T-helper 1 cell (primary cell): ENCODE measurements at places on chromosomes 4 and X.

GRCh38 chrX:41512394-41512793, 65.3 kb downstream of the NYX start:
- DNase-seq, result peak; percentile 70

DNA sequence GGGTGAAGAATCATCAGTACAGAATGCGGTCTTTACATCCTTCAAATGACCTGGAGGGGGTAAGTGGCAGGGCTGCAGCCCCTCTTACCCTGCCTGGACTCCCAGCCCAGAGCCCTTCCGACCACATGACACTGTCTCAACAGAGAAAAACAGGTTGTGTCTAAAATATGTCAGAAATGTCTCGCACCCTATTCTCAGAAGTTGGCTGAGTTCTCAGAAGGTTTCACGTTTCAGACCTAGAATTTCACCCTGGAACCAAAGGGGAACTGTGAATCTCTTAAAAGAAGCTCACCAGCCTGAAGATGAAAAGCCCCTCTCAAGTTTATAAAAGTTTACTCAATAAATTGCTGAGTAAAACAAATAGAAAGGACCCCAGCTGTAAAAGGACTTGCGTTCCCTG, 7.0 kb upstream of the CRMP1 start:
- no peak for DNase-seq

DNA sequence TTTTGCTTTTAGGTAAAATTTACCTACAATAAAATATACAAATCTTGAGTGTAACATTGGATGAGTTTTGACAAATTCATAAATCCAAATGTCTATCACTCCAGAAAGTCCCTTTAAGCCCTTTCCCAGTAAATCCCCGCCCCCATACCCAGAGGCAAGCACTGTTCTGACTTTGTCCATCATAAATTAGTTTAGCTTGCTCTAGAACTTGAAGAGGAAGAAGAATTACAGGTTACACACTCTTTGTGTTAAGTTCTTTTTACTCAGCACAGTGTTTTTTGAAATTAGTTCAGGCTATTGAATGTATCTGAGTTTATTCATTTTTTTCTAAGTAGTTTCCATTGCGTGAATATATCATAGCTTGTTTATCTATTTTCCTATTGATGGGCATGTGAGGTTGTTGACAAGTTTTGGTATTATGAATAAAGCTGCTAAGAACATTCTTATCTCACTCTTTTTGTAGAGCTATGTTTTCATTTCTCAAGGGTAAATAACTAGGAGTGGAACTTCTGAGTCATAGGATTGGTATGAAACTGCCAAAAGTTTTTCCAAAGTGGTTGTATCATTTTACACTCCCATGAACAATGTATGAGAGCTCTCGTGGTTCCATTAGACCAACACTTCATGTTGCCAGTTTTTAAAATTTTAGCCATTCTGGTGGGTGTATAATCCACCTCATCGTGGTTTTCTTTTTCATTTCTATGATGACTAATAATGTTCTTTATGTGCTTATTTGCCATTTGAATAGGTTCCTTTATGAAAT, 22.4 kb upstream of the HPSE start:
- DNase-seq, result no peak

- no peak for DNase-seq
Measured at GRCh38 chr4:114488301-114488982, 110.2 kb upstream of the UGT8 start.

DNA sequence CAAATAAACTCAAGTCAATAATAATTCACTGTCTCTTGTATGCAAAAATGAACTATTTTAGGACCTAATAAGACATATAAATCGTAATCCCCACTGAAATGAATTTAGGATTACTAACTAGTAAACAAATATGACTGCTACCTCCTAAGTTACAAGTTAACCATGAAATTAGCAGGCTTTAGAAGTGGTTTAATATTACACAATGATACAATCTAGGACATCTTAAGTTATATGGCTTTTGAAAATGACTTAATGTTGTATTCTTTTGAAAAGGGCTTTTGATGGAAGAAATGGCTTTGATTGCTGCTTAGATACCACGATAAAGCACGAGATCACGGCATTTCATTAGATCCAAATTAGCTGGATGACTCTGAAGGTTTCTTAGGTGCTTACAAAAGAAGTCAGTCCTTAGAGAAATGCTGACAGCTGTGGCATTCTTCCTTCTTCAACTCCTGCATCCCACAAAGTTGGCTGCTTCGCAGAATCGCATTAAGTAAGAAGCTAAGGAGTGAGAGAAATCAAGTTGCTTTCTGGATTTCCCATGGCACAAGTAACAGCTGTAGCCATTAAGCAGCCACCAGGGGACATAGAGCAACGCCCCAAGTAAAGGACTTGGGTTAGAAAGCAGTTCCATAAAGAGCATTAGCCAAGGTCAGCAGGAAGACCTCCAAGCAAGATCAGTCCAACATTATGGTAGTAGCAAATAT, 6.9 kb downstream of the SLC10A7 start:
- no peak for DNase-seq

DNA sequence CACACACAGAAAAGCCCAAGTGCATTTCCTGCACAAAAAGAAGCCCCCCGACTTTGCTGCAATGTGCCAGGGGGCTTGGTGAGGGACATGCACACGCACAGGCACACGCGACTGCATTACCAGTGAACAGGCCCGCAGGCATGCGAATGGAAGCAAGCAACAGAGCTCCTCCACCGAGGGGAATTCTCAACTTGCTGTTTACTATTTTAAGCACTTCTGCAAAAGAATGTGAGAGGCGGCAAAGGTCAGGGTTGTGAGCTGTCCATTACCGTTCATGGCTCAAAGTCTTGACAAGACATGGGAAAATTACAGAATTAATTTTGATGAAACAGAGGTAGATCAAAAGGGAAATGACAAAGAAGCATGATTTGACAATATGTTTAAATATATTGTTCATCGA, 342.5 kb upstream of the NOCT start:
- DNase-seq, result no peak

- DNase-seq, result no peak
Measured at GRCh38 chr4:72340803-72341431, 228.1 kb downstream of the ADAMTS3 start.

DNA sequence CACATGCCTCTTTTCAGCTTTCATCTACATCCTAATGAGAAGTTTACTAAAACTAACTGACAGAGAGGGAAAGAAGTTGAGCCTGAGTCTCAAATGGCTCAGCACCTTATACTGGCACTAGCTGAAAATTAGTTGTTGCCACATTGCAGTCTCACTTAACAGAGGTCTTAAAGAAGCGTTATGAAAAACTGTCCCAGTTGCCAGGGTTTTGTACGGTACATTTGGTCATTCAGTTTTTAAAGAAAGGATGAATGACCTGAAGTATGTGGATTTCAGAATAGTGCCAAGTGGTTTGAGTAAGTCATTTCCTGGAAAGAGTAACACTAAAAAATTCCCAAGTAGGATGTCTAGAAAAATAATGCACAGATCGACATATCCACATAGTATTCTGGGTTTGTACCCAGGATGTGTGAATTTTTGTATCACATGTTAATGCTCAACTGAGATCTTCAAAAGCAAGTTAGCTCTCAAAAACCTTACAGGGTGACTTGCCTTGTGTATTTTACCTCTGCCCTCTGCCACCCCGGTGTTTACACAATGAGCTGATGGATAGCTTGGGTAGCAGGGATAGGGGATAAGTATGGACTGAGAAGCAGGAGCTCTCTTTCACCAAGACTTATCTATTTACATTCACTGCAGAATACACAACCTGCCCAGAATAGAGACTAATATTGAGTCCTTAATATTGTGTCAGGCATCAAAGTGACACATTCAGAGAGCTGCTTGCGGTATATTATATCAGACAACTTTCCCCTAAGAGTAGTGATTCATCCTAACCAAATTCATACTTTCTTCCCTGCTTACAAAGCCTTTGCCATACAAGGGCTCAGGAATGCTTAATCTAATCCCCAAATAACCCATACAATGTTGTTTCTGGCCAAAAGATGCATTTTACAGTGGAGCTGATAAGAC, 1075.7 kb upstream of the PABPC4L start:
- no peak for DNase-seq

- DNase-seq, result no peak
Measured at GRCh38 chr4:108119199-108119800, 49.4 kb downstream of the LEF1 start.

DNA sequence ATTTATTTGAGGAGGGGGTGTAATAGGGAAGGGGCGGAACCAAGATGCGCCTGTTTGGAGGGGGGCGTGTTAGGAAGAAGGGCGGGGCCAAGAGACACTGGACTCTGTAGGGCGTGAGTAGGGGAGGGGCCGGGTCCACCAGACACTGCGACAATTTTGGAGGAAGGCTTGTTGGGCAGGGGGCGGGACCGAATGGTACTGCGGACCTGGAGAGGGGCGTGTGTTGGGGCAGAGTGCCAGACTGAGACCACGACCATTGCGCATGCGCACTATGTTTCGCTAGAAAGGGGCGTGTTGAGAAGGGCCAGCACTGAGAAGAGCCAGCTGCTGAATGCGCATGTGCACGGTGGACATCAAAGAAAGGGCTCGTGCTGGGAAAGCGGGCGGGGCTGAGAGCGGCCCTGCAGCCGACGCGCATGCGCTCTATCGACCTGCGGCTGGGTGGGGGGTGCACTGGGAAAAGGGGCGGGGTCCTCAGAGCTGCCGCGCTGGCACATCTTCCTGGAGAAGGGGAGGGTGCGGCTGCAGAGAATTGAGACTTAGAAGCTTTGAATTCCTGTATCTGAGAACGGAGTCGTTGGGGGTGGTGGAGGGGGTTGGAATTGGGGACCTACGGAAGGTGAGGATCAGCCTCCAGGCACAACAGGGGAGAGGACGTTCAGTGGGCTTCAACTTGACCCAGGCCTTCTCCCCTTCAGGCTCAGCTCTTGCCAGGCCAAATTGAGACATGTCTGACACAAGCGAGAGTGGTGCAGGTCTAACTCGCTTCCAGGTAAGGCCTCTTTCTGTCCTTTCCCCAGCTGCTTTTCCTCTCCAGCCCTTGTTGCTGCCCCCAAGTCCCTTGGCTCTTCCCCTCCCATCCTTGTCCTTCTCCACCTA, 1.3 kb downstream of the MAGED2 start:
- peak; percentile 82 for DNase-seq

DNA sequence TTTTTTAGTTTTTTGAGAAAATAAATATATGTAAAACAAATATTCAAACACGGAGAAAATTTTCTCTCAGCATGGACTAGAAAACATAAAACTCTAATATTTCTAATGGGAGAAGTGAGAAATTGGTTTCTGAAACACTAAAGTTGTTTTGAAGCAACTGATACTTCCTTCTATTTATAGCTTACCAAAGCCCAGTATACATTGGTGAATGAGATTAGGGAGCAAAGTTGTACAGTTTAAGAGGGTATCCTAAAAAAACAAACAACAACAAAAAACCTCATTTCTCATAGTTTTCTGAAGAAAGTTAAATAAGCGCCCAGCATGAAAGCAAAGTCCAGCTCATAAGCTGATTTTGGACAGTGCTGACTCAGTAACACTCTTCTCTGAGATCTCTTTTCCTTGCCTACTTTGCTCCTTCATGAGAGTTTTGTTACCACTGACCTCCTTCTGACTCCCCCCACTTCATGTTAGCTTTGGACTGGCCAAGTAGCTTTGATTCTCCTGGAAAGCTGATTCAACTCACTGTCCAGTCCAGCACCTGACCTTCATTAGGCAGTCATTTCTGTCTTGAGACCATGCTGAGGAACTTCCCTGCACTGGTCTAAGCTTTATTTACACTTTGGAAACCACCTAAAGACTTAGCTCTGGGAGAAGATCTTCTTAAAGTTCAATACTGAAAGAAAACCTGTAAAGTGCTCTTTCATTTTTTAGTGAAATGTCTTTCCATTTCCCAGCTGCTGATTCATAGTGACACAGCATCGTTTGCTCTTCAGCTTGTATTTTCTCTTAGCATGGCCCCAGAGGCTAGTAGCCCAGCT, 21.8 kb upstream of the P2RY10 start:
- DNase-seq, result peak; percentile 62

DNA sequence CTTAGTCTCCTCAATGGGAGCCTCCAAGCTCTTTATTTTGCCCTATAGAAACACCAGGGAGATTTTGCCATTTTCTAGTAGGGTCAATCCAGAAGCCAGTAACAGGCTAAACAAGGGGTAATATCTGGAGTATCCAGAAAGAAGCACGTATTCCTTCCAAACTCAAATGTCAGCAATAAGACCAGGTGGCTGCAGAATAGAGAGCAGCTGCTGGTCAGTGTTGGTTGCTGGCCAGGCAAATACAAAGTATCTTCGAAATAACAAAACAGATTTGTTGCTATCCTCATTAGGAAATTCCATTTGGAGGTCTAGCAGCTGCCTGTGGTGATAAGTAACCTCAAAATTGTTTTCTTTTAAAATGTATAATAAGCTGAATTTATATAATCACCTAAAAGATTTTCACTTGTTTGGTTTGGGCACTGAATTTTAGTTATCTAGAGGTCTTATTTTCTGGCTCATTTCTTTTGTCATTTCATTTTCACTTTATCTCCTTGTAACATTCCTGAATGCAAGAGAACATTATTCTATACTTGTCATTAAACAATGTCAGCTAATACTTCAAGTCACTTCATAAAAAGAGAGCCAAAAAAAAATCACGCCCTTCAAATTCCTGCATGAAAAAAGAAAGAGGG, 320.6 kb downstream of the DTHD1 start:
- DNase-seq, result no peak

DNA sequence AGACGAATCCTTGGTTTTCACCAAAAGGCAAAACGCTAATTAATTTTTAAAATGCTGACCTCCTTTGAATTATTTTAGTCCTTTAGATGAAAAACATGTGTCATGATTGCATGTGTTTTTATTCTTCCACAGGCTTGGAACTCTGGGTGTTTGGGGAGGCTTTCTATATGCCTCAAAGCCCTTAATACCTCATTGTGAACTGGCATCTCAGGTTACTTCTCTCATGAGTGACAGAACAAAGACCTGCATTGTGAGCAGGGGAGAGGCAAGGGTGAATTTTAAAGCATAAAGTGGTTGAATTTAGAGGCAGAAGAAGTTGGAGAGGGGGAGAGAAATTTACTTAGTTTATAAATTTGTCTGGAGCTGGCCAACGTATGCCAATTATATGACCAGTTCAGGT, 119.5 kb downstream of the ARSF start:
- DNase-seq, result no peak

DNA sequence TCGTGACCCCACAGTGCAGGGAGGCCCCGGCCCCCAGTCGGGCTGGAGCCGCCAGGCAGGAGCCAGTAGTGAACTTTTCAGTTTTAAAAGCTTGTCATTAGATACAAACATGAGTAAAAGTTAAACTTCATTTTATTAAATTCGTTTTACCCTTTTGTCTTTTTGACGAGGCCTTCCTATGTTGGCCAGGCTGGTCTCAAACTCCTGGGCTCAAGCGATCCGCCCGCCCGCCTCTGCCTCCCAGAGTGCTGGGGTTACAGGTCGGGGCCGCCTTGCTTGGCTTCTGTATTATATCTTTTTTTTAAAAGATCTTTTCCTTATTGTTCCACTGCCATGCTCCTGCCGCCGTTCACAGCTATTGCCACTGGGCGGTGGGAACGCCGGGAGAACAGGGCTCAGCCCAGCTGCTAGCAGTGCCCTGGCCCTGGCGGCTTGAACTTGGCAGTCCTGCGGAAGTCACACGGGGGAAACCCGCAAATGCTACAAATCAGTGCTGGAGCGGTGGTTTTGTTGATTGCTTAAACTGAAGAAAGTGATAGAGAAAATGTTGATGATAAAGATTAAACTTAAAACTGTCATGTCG, 968 bp upstream of the NELFA start:
- DNase-seq, result peak; percentile 46
